ENCODE measurements at places on chromosomes 12 and 14.

DNA sequence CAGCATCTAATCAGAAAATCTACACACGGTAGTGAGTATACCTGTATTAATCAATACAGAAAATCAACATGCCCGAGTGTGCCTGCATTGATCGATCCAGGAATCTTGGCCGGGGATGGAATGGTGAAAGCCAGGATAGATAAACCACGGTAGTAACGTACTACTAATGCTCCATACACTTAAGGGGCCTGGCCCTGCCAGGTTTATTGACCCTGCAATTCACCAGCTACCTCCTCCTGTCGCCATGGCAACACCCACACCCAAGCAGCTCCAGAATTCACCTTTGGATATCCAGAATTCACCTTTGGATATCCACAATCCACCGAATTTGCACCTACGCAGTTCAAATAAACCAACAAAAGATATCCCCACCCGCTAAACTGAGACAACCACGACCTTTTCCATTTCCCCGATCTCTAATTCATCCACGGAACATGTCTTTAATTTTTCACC, 14.8 kb upstream of the CALM1 start:
- DNase-seq: no peak

GRCh38 chr12:27995406-27995805, 22.9 kb upstream of the PTHLH start:
- no peak for DNase-seq

GRCh38 chr12:81588235-81589008, 170.7 kb downstream of the PPFIA2 start:
- DNase-seq: no peak

GRCh38 chr12:22283006-22283506, 51.5 kb downstream of the ST8SIA1 start:
- DNase-seq: peak; percentile 94

GRCh38 chr14:34997762-34998161, 15.0 kb downstream of the SRP54 start:
- DNase-seq: no peak

DNA sequence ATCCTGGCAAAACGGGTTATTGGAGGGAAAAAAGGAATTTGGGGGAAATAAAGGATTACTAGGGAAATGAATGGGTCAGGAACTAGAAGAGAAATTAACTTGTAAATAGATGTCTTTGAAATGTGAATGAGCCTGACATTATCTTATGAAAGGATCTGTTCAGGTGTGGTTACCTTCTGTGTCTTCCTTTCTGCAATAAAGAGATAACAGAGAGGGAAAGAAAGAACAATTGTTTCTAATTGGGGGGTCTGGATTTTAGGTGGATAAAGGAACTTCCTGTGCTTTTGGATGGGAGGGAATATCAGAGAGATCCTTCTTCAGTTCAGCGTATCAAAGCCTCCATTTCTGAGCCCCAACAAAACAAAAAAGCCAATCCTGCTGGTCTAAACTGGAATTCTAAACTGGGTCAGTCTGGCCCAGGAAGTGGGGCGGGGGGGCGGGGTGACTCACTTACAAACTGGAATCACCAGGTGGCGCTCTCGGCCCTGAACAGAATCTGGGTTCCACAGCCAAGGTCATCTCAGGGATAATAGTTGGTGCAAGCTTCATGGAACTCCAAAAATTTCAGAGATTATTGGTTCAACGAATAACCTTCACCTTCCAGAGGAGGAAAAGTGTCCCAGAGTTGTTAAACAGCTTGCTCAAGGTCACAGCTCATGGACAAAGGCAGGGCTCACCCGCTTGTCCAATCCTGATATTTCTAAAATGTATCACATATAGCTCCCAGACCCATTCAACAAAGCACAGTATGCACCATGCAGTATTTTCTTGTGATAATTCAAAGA, 15.2 kb upstream of the PEBP1 start:
- DNase-seq: peak; percentile 58
